ENCODE measurements at places on chromosomes 4 and X. TPM values are rescaled to one million over a fixed set of nuclear protein-coding genes. Genes with fewer than 3 reads are reported as not detected.

The S100G gene
- total RNA-seq: not detected

The RHOXF1 gene
- not detected for total RNA-seq

The NXF2 gene
- not detected for total RNA-seq

The FGF13 gene
- total RNA-seq: not detected

The NR0B1 gene
- total RNA-seq: not detected

The ADGRL3 gene
- total RNA-seq: 0.03 TPM

The BEX5 gene
- total RNA-seq: not detected

The GPR119 gene
- total RNA-seq: not detected
